H4 (cell line): ENCODE measurements at places on chromosomes 5 and 9.

GRCh38 chr9:135240871-135241311 lies 153.4 kb downstream of the OLFM1 start:
- DNase-seq: no peak

DNA sequence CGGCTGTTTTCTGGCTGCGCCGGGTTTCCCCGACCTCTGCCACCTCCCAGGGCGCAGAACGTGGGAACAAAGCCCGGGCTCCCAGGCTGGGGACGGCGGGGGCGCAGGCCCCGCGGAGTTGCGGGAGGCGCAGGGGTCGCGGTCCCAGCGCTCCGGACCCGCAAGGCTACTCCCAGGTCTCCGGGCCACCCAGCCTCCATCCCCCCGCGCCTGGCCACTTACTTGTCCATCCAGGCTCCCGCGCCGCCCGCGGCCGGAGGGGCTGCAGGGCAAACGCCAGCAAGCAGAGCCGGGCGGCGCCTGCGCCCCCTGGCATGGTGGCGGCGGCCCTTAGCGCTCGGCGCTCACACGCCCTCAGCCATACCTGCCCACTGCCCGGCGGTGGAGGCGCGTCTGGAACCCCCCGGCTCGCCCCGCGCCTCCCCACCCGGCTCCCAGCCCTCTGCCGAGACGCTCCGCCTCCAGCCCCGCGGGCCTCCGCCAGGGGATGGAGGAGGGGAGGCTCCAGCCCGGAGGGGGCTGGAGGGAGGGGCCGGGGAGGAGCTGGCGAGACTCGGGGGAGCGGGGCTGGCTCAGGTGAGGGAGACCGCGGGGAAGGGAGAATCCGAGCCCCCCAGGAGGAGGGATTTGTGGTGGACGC lies at the start of gene ADAM19:
Gene ADAM19 (minus strand): TSS at position 395 of the 640 bp plus-strand sequence. CDS start 79 bp downstream, at position 316.
- DNase-seq: peak; percentile 21

GRCh38 chr5:141560151-141560550 lies 58.6 kb downstream of the DIAPH1 start:
- peak; percentile 54 for DNase-seq

DNA sequence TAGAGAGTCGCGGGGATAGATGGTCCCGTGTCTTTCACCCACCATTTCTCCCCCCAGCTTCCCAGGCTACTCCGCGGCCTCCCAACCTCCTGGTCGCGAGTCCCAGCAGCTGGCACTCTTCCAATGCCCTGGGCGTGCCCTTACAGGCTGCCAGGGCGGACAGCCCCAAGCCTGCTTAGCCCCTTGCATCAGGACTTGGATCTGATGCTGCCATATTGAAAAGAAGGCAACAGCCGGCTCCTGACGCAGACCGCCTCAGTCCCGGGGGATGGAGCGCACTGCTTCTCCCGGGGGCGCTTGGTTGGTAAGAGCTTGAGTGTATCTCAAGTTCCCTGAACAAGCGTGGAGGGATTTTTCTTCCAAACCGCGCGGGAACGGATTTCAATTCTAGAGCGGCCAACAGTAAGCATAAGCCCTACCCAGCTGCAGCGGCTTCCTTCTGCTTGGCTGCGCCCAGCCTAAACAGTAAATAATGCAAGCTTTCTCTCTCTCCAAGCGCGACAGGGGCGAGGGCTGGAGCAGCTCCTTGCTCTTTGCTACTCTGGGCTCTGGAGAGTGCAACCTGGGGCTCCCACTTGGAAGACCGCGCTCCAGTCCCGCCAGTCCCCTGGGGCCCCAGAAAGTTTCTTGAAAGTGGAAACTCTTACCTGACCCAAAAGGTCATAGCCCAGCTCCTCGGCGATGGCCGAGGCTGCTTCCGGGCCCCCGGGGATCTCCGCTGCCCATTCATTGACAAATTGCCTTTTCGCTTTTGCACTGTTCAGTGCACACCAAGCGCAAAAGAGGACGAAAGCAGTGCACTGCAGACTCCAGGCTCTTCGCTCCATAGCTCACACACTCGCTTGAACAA lies 607 bp downstream of the PCSK1 start:
- DNase-seq: no peak

DNA sequence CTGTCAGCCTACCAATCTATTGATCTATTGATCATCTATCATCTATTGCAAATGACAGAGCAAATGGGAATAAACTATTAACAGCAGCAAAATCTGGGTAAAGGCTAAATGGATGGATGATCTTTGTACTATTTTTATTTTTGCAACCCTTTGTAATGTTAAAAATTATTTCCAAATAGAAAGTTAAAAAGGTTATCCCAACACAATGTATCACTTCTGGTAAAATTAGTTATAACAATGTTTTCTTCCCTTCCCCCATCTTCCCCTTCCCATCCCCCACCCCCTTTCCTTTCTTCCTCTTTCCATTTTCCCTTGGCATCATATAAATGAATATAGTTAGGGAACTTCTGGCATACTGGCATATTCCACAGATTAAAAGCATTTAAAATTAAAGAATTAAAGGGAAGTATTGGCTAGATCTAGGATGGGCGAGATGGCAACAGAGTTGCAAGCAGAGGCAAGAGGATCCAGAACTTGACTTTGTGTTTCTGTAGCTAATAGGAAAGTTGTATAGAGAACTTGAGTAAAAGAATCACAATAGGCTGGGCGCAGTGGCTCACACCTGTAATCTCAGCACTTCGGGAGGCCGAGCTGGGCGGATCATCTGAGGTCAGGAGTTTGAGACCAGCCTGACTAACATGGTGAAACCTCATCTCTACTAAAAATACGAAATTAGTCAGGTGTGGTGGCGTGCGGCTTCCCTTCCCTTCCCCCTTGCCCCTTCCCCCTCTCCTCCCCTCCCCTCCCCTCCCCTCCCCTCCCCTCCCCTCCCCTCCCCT lies 66.6 kb upstream of the TAF11L2 start:
- no peak for DNase-seq

DNA sequence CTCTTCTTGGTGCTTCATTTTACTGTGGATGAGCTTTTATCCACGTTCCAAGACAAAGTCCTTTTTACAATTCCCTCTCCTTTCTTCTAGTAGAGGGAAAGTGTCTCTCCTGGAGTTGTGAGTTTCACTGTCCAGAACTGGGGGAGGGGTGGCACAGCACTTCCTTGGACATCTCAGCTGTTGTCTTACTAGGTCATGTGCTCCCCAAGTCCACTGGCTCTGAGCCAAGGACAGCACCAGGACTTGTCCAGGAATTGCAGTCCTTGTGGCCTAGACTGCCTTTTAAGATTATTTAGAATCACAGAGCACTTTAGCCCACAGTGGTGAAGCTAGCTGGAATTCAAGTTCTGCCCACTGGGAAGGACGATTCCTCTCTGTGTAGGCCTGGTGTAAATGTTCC lies 700.2 kb upstream of the PTPRD start:
- DNase-seq: no peak

- DNase-seq: no peak
Observed at GRCh38 chr5:155471027-155471426, 457.5 kb downstream of the KIF4B start.

- no peak for DNase-seq
Observed at GRCh38 chr5:10579536-10580521, 16.0 kb downstream of the ANKRD33B start.

GRCh38 chr5:180353048-180353979 lies at the start of gene GFPT2:
TSS of gene GFPT2 (minus strand) at chr5:180353336. CDS start at chr5:180353217, 119 bp downstream.
- peak; percentile 64 for DNase-seq

DNA sequence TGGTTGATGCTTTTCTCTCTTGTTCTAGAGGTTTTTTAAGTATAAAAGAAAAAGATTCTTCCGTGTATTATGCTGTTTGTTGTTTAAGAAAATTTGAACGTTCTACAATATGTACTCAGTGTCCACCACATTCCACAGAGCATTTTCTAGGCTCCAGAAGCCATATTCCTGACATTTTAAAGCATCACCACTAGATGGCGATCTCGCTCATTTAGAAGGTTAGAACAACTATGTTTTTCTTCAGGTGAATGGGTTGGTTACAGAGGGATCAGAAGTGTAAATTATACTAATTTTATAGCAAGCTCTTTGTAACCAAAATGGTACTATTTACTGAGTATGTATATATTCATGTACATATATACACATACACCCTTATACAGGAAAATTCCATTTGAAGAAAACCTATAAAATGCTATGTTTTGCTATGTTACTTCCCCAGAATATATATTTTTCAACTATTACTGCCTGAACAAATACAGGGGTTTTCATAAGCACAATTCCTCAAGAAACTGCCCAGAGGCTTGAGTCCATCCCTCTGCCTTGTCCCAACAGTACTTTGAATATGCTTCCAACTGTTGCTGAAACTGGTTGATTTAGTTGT lies 284.3 kb downstream of the CCDC171 start:
- DNase-seq: peak; percentile 52

DNA sequence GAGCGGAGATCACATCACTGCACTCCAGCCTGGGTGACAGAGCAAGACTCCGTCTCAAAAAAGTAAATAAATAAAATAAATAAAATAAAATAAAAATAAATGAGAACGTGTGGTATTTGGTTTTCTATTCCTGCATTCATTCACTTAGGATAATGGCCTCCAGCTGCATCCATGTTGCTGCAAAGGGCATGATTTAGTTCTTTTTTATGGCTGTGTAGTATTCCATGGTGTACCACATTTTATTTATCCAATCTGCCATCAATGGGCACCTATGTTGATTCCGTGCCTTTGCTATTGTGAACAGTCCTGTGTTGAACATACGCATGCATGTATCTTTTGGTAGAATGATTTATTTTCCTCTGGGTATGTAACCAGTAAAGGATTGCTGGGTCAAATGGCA lies 8.8 kb upstream of the RASGEF1C start:
- no peak for DNase-seq

- DNase-seq: no peak
Observed at GRCh38 chr5:154528005-154528594, 50.1 kb upstream of the HAND1 start.

DNA sequence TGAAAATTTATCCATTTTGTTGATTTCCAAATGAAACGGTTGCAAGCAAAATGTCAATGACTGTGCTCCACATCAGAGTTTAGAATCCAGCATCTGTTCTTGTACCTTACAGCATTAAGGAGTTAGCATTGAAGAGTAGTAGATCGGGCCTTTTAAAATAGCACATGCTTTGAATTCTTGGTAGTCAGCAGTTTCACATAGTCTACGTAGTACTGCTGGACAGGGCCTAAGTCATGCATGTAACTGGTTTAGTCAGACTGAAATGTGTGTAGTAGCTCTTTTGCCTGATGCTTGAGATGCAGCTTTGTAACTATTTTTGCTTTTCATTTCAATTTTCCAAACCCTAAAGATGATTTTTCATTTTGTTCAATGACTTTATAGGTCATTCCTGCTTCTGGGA lies 19.8 kb downstream of the LECT2 start:
- no peak for DNase-seq

DNA sequence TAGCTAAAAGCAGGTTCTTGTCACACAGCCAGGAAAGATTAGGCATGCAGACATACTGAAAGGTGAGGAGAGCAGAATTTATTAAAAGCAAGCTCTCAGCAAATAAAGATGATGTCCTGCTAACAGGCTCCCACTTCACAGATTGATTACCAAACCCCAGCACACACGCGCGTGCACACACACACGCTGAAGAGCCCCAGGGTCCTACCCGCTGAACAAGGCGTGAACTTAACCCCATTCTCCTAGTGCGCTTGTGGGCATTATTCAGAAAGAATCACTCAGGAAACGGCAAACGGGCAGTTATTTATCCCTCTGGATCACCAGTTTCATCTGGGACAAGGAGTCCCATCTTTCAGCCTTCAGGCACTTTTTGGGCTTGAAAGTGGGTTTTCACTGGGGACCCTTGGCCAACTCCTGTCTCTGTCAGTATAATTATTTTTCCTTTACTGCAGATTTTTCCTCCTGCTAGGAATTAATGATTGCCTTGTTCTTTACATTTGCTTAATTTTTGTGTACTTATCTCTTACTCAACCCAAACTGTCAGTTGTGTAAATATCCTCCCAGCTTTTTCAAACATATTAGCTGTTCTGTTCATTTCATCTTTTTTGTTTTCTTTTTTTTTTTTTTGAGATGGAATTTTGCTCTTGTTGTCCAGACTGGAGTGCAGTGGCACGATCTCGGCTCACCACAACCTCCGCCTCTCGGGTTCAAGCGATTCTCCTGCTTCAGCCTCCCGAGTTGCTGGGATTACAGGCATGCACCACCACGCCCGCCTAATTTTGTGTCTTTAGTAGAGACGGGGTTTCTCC lies 92.6 kb downstream of the RIC1 start:
- no peak for DNase-seq
